ENCODE measurements at places on chromosomes 4 and X.

DNA sequence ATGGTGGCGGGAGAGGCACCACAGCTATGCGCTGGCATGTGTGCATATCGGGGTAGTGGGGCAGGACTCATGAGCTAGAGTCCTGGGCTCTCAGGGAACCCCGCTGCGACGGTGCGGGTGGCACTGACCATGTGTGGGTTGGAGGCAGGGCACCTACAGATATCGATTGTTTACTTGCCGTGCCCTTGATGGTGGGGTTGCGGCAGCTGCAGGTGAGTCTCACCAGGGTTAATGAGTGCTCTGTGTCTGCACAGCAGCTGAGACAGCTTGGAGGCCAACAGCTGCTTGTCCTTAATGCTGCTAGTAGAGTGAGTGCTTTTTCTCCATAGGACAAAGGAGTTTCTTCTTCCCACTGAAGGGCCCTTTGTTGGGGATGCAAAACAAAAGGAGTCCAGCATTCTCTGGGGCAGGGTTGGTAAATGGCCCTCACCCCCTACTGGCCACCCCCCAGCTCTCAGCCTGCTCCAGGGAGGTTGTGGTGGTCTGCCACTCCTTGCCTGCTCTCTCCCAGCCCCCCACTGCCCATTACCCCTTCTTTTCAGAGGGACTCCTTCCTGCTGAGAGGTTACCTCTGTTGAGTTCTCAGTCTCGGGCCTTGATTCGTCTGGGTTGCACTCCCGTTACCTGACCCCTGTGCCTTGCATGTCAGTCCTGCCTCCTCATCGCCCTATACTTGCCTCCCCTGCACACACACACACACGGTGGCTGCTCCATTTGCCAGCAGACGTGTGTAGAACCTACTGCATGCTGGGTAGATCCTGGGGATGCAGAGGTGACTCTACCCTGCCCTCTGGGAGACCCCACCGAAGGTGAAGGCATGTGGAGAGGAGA lies 52.8 kb downstream of the TBC1D14 start:
- no peak for DNase-seq

DNA sequence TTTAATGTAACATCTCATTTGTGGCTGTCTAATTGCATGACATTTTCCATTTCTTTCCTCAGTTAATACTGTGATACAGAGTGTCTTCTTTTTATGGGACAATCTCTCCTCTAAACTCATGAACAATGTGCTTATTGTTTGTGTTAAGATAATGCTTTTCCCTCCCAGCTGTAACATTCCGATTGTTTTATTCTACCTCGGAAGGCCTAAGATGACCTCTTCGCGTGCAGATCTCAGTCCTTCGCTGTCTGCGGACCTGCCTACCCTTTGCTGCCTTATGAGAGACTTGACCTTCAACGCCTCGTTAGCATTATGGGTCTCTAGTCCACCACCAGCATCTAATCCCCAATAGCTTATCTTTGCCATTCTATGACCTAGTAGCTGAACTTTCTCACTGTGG lies 29.8 kb upstream of the ZFP42 start:
- DNase-seq: no peak

- no peak for DNase-seq
Measured at GRCh38 chr4:24615977-24616376, 31.6 kb upstream of the DHX15 start.

DNA sequence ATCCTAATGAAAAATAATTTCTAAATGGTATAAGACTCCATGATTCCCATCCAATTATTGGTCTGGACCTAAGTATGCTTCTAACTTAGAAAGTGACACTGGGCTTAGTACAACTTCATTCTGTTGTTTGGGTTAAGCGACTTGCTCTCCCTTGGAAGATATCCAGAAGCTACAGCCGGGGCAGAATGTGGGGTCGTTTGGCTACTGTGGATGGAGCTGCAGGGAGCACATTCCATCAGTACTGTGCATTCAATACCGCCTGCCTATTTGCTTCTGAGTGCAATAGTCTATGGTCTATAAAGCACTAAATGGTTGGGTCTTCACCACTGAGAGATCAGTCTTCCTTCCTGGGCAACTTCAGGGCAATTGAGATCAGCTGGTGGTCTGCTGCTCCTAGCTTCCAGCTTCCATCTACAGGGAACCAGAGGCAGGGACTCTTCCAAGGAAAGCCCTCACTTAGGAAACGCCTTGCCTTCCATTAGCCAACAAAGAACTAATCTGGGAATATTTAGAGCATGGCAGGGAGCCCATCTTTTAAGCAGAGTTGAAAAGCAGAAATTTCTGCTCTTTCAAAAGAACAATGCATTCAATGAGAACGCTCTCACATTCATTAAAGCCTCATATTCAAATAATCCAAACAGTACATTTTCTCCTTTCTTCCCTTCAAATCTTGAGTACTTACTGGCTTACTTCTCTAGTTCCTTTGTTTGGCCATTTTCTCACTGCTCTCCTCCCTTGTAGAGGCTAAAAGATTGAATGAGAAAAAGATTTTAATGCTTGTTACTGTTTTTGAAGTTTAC lies 1049.9 kb upstream of the TENM3 start:
- no peak for DNase-seq

GRCh38 chr4:45199736-45200135 lies 473.4 kb upstream of the GNPDA2 start:
- DNase-seq: no peak

DNA sequence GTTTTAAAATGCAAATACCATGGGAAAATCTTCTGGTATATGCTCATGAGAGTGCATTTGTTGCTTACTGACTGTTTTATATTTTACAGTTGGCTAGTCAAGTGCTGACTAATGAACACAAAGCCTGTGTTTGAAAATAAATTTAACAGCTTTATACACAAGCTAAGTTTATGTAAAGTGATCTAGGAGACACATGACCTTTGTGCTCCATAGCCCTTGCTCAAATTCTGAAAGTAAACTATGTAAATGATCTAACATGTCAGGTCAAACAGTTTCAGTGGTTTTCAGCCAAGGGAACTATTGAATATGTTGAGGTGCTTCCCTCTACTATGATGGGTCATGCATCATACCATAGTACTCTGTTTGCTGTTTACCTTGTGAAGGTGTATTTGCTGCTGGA lies 36.7 kb downstream of the DIAPH2 start:
- no peak for DNase-seq

DNA sequence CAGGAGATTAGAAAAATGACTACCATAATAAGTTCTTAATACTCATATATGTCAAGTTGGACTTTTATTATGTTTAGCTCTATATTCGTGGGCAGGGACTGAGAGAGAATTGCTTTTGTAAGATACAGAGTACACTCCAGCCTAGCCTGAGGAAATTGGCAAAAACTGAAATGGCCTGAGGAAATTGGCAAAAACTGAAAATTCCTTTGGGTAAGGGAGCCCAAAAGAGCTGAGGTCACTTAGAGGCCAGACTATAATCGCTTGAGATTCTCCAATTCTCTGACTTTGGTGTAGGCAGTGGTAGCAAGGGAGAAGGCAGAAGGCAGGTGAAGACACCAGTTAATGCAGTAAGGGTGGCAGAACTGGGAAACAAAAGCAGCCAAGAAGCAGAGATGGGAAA lies 124.5 kb upstream of the HCCS start:
- no peak for DNase-seq

DNA sequence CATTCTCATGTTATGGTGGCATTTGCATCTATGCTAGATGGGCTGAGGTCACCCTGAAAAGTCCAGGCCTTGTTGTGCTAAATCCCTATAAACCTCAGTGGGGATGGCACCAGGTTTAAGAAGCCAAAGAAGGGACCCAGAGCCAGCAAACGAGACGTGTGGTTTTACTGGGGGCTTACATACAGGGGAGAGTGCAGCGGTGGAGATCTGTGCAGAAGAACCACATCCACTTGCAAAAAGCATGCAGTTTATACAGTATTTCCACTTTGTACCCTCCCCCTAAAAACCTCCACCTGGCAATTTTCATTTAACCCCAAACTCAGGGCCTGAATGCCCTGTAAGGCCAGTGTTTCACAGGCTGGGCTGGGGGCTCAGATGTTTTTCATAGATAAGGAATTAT lies 134.9 kb upstream of the GATB start:
- DNase-seq: no peak

DNA sequence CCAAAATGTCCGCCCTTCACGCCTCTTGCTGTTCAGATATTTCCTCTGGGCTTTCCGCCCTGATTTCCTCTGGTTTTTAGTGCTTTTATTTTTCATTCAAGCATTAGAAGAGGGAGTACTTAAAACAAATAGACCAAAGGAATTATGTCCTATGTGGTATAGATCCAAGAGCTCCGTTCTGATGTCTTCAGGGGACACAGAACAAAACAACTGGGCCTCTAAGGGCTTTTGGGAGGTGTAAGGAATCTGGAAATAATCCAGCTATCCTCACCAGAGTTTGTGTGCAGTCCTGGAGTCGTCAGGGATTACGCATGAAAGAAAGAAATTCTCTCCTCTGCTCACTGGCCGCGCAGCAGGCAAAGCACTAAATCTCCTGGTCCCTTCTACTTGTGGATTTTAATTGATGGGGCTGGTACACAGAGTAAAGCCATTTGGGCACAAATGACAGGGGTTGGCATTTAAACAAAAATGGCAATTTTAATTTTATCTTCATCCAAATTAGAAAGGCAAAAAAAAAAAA lies 999.2 kb downstream of the ADGRL3 start:
- DNase-seq: no peak

- DNase-seq: no peak
Measured at GRCh38 chrX:71540801-71541200, 7.9 kb downstream of the OGT start.

- DNase-seq: no peak
Measured at GRCh38 chr4:106312377-106312776, 3.6 kb downstream of the TBCK start.

DNA sequence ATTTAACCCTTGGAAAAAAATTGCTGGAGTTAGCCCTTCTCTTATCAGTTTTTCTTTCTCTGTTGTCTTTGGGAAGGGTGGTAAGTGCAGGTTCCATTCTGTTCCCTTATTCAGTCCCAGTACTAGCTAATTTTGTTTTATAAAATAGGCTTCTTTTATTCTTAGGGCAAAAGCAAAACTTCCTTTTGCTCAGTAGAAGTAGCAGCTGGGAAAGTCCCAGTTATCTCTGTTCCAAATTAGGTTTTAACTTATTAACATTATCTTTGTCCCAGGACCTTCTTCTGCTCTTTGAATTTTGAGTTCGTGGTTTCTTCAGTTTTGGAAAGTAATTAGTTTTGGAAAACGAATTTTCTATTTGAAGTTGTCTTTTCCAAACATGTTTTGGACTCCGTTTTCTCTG lies 61.1 kb downstream of the BANK1 start:
- DNase-seq: no peak

DNA sequence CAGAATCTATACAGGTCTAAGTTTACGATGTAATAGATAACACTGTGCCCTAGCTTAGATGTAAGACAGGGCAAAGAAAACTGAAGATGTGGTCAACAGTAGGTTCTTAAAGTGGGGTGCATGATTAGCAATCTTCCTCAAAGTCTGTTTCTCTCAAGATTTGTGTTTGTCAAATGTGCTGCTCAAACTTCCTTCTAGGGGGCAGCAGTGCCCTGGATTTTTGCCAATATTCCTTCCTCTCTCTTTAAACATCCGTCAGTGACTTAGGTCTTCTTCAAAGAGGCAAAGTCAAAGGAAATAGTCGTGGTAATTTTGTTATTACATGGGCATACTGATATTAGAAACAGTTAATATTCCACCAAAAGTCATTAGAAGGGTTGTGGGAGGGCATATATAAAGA lies 4.2 kb upstream of the PDHA2 start:
- DNase-seq: no peak

GRCh38 chr4:153142700-153143438 lies 61.4 kb upstream of the TRIM2 start:
- DNase-seq: peak; percentile 64

- no peak for DNase-seq
Measured at GRCh38 chr4:16126714-16127113, 42.9 kb upstream of the PROM1 start.

DNA sequence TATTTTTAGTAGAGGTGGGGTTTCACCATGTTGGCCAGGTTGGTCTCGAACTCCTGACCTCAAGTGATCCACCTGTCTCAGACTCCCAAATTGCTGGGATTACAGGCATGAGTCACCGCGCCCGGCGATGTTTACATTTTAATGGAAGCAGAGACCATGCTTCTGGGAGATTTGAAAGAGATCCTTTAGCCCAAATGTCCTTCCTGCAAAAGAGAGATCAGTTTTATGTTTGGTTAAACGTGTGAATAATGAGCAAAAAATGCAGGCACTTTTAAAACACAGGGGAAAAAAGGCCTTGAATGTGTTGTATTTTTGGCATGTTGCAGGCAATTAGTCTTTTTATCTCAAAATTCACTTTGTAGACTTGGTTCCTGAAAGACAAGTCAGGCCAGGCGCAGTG lies 95.8 kb upstream of the ELOVL6 start:
- DNase-seq: no peak

- DNase-seq: no peak
Measured at GRCh38 chr4:80196259-80196921, 913 bp upstream of the PRDM8 start.

DNA sequence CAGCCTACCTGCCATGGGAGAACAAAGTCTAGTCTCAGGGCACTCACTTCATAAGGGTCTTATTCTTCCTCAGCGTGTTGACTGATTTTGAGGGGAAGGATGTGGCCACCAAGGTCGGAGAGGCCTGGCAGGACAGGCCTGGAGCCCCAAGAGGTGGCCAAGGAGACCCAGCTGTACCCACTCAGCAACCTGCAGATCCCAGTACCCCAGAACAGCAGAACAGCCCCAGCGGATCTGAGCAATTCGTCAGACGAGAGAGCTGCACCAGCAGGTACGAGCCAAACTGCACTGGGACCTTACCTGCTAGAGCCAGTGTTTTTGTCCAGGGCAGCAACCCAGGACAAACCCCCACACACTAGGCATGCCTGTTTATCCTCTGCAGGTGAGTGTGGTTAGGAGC lies 34.3 kb downstream of the PNMA5 start:
- DNase-seq: no peak

DNA sequence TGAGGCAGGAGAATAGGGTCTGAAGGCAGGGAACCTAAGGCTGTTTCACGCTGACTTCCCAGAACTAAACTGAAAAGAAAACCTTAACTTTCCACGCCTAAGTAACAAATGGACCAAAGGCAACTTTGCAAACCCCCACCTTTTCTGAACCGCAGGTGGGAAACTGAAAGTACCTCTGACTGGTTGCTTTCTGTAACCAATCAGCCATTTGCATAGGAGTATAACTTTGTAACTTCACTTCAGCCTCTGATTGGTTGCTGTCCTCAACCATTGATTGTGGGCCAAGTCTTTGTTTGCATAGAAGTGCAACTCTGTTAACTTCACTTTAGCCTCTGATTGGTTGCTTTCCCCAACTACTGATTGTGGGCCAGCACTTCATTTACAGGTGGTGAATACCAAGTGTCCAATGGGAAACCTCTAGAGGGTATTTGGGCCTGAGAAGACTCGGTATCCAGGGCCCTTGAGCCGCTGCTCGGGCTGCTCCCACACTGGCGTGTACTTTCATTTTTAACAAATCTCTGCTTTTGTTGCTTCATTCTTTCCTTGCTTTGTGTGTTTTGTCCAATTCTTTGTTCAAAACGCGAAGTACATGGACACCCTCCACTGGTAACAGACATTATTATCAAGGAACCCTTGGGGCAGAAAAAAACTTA lies 121.6 kb upstream of the CBR4 start:
- DNase-seq: no peak

- DNase-seq: no peak
Measured at GRCh38 chrX:115399306-115399705, 109.8 kb downstream of the LUZP4 start.

Data from CD4-positive, alpha-beta memory T cell (primary cell).